ENCODE measurements at places on chromosomes 2 and 18. TPM values are rescaled to one million over a fixed set of nuclear protein-coding genes. Genes with fewer than 3 reads are reported as not detected.

DNA sequence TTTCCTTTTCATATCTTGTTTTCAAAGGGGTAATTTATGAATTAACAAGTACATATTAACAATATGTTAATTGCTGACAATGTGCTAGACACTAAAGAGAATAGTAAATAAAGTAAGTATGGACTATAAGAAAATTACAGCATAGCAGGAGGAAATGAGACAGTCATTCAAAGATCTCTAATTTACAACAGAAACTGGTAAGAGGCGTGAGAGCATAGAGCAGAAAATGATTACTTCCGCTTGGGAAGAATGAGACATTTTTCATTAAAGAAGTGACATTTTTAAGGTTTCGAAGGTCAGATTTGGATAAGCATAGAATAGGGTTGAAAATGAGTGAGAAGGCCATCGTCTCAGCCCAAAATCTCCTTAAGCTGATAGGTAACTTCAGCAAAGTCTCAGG is 184.4 kb upstream of the SESTD1 start:
- DNase-seq: no peak

GRCh38 chr18:48600456-48601090 is 61.7 kb downstream of the CTIF start:
- DNase-seq: no peak

DNA sequence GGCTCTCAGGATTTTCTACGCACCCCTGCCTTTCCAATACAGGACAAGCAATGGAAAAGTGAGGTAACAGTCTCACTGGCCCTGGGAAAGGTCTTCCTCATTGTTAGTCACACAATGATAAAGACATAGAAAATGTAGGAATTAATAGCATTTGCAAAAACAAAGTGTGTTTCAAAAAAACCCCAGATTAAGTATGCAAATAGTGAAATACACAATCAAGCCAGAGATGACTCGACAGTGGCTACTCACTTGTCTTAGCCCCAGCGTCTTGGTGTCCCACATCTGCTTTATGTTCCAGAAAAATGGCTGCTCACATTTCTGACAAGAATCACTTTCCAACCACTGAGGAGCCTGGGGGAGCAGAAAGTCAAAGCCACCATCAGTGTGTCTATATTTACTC is 47.0 kb upstream of the AP1S3 start:
- DNase-seq: no peak

DNA sequence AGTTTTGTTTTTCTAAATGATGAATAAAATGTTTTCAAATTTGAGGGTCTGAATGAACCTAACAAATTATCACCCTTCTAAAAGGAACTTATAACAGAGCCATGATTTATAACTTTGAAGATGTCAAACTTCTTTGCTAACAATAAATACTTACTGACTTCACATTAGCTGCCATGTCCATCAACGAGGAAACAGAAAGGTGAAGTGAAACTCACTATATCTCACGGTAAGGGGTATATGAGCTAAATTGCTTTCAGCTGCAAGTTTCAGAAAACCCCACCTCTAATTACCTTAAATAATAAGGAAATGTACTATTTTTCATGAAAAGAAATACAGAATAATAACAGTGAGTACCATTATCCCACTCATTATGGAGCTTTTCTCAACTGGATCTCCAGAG is 350.8 kb upstream of the NT5C1B start:
- DNase-seq: no peak

DNA sequence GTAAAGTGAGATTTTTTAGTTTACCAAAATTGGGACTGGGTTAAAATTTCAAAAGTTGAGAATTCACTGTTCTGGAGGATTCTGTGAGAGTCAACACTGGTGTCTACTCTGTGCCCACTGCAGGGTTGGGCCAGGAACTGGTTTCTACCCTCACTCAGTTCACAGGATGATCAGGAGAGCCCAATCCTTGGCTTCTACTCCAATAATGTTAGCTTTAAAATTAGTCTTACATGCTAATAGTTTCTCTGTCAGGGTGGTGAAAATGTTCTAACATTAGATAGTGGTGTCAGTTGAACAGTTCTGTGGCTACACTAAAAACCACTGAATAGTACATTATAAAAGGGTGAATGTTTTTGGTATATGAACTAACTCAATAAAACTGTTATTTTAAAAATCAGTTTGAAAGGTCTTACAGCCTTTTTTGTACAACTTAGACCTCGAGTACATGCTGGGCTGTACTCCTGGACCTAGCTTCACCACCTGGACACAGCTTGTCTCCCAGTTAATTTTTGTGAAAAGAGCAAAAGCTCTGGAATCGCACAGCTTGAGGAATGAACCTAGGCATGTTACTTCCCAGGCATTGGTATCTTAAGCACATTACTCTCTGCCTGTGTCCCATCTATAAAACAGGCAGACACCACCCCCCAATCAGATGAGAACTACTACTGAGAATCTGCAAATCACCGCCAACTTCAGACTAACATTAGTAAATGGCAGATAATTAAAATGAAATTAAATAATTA is 44.4 kb downstream of the ACVR1 start:
- DNase-seq: no peak

- no peak for DNase-seq
Observed at GRCh38 chr2:150449856-150450255, 37.6 kb downstream of the RND3 start.

DNA sequence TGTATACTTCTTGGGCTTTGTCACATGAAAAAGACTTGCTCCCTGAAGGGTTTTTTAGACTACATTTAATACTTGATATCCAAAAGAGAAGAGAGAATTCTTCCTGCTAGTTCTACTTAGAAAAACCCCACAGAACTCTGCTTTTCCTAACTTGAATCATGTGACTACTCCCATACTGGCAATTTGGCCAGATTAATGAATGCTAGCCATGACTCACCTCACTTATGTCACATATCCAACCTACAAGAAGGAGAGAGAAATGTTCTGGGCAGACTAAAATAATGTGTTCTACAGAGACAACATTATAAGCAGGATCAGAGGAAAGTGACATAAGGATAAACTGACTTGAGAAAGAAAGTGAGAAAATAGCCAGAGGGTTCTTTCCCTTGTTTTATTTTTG is 249.3 kb upstream of the GULP1 start:
- no peak for DNase-seq

GRCh38 chr2:109365131-109365530 is 236.1 kb downstream of the SH3RF3 start:
- no peak for DNase-seq

DNA sequence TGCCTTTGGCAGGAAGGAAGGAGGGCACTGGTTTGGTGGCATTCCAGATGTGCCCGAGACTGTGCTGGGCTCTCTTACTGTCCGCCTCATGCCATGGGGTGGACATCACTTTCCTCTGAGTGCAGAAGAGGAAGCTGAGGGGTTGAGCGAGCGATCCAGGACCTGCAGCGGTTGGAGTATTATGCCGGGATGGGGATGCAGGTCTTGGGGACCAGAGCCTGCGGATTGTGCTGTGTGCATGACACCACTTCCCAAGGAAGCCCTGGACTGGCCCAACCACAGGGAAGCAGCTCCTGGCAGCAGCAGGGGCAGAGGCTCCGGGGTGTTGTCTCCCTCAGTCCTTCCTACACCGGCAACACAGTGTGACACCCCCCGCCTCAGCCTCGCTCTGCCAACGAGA is 44.5 kb downstream of the ATP6V1C2 start:
- DNase-seq: no peak

- no peak for DNase-seq
Observed at GRCh38 chr2:236090027-236090382, 78.2 kb downstream of the GBX2 start.

GRCh38 chr18:70334728-70335329 is 46.0 kb downstream of the SOCS6 start:
- DNase-seq: no peak

DNA sequence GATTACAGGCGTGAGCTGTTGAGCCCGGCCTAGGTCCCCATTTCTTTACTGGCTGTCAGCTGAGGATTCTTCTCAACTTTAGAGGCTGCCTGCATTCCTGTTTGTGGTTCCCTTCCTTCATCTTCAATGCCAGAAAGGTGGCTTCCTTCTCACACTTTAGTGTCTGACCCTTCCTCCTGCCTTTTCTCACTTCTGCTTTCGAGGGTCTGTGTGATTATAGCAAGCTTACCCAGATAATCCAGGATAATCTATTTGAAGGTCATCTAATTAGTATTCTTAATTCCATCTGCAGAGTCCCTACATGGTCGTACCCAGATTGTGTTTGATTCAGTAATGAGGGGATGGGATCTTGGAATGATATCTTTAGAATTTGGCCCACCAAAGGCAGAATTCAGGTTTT is 157.4 kb downstream of the TANC1 start:
- DNase-seq: no peak

- no peak for DNase-seq
Observed at GRCh38 chr18:39951142-39951720, 2003.8 kb upstream of the PIK3C3 start.

GRCh38 chr2:168601741-168602140 is 145.7 kb downstream of the CERS6 start:
- DNase-seq: no peak

DNA sequence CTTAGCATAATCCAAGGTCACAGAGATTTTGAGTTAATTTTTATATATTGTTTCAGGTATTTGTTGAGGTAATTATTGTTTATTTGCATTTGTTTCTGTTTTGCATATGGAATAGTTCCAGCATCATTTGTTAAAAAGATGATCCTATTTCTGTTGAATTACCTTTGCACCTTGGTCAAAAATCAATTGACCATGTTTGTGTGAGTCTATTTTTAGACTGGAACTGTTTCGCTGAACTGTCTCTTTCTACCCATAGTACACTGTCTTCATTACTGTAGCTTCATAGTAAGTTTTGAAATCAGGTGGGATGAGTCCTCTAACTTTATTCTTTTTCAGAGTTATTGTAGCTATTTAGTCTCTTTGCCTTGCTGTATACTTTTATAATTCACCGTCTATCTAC is 28.9 kb upstream of the RAMP1 start:
- no peak for DNase-seq

GRCh38 chr2:189287982-189288521 is 108.5 kb upstream of the COL5A2 start:
- peak; percentile 24 for DNase-seq

DNA sequence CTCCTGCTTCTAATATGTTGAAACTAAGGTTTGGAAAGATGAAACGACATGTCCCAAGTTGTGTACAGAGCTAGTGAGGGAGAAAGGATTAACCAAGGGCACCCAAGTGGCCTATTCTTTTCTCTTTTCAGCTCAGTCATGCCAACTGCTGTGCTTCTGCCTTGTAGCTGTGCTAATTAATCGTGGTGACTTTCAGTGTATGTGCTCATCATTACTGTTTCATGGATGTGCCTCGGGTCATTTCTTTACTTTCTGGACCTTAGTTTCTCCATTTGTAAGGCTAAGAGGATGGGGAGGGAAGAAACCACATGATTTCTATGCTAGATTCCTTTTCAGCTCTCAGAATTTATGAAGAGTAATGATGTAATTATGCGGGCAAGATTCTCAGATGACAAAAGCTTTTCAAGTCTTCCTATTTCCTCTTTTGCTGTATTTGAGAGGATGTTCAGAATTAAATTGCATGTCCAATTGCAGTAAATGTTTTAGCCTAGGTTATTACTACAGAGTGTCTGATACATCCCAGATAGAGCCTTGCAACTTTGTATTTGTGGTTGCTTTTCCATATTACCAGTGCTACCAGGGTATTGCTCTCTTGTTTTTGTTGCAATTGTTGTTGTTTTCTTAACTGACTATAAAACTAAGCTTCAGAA is 621.2 kb downstream of the CNTNAP5 start:
- no peak for DNase-seq

DNA sequence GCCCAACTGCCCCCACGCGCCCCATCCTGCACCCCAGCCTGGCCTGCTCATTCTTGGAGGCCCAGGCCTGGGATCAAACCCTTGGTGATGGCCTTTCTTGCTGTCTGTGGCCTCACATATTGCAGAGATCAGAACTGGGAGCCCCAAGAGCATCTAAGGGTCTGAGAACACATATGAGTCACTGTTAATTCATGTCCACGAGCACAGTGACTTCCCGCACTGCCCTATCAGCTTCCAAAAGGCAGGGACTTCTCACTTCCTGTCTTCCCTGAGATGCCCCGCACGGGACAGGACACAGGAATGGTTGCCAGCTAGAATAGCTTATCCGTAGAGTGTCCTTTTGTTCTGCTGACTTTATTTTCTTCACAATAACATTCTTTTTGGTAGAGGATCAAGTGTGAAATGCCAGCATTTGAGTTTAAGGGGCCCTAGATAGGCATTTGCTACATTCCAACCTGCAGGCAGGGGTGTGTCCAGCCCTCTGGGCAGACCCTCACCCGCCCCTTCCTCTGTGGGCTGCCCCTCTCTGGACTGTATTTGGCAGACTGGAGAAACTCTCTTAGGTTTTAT is 21.1 kb upstream of the CELF4 start:
- DNase-seq: no peak

GRCh38 chr2:73235315-73236028 is 1.4 kb downstream of the CCT7 start:
- no peak for DNase-seq

GRCh38 chr2:219947575-219947974 is 320.1 kb downstream of the SLC4A3 start:
- no peak for DNase-seq

DNA sequence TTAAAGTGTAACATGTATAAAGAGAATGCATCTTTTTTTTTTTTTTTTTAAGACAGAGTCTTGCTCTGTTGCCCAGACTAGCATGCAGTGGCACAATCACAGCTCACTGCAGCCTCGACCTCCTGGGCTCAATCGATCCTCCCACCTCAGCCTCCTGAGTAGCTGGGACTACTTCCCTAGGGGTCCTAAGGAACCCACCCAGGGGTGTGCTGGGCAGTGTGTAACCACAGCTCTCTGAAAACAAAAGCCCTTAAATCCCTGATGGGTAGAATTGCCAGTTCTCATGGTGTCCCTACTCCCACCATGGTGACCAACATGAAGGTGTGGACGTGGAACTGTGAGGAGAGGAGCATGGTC is 105.6 kb upstream of the ST3GAL5 start:
- DNase-seq: no peak

GRCh38 chr2:163602196-163602595 is 133.6 kb downstream of the FIGN start:
- no peak for DNase-seq

- no peak for DNase-seq
Observed at GRCh38 chr2:102229141-102229769, 42.4 kb downstream of the IL1RL2 start.

- DNase-seq: no peak
Observed at GRCh38 chr18:10454681-10455557, 484 bp downstream of the APCDD1 start.

Gene LAMA1
- total RNA-seq: 0.07 TPM

Gene LOXHD1
- total RNA-seq: not detected

Gene DPYSL5
- not detected for total RNA-seq

Gene IRS1
- 0.07 TPM for total RNA-seq

Gene PROC
- not detected for total RNA-seq

Gene NOL4
- not detected for total RNA-seq

Gene CYBRD1
- total RNA-seq: 61.7 TPM

Gene PIKFYVE
- 31.8 TPM for total RNA-seq

Gene RAB17
- 1.6 TPM for total RNA-seq

Gene SMCHD1
- total RNA-seq: 58.1 TPM

Gene DIS3L2
- total RNA-seq: 18.8 TPM

Gene STPG4
- total RNA-seq: 0.11 TPM

Gene SCN3A
- under 0.01 TPM for total RNA-seq

Gene MRPS9
- 30.5 TPM for total RNA-seq

Gene DSC2
- total RNA-seq: under 0.01 TPM

Gene VAPA
- total RNA-seq: 377 TPM

Gene CYB5A
- 71.8 TPM for total RNA-seq
